Stimulated activated CD4-positive, alpha-beta T cell treated with anti-CD3 and anti-CD28 coated beads, Interleukin-1b, Interleukin-23, amount 100 ng/mL, for 4 hours (primary cell): ENCODE measurements at places on chromosomes 6 and 20.

GRCh38 chr6:132466952-132467351 is 46.0 kb downstream of the STX7 start:
- no peak for DNase-seq

DNA sequence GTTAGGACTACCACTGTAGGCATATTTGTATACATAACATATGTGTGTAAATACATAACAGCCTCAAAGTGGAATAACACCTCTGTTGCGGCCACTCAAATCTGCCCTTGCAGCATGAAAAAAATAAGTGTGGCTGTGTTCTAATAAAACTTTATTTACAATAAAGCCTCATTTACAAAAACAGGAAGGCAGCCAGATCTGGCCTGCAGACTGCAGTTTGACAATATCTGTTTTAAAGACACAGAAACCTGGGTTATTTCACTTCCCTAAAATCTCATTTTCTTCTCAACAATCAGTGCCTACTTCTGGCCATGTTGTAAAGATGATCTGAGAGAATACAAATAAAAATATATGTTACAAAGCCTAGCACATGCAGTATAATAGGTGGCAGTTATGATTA is 53.9 kb upstream of the SCML4 start:
- no peak for DNase-seq

DNA sequence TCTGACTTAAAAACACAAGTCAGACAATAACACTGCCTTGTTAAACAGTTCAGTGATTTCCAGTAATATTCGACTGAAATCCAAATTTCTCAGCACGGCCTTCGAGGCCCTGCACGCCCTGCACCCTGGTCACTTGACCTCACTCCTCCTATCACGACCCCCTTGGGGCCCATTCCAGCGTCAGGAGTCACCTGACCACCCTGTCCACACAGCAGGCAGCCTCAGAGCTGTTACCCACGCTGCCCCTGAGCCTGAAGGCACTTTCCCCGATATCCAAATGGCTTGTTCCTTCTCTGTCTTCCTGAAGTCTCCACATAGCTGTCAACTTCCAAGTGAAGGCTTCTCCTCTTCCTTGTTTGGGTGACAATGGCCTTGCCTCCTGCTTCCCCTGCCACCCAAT is 33.1 kb upstream of the SMOC2 start:
- DNase-seq = no peak

DNA sequence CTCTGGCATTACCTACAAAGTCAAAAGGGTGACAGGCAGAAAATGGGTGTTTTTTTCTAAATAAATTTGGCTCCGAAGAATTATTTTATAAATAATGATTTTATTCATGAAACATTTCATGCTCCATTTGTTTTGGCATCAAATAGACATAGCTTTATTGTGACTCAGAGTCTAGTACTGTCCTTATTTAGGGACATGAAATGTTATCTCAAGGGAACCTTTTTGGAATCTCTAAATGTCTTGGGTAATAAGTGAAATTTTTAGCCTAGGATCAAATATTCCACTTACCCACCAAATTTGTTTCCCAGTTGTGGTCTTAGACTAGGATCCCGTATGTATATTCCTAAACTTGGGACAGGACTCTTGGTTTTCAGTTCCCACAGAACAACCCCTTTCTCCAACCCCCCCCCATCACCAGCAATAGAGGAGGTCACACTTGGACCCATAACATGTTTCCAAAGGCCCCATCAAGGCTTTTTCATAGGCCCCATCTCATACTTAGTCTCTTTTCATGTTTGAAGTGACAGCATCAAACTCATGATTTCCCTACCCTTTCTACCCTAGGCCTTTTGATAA is 81.8 kb downstream of the JAG1 start:
- DNase-seq = no peak

DNA sequence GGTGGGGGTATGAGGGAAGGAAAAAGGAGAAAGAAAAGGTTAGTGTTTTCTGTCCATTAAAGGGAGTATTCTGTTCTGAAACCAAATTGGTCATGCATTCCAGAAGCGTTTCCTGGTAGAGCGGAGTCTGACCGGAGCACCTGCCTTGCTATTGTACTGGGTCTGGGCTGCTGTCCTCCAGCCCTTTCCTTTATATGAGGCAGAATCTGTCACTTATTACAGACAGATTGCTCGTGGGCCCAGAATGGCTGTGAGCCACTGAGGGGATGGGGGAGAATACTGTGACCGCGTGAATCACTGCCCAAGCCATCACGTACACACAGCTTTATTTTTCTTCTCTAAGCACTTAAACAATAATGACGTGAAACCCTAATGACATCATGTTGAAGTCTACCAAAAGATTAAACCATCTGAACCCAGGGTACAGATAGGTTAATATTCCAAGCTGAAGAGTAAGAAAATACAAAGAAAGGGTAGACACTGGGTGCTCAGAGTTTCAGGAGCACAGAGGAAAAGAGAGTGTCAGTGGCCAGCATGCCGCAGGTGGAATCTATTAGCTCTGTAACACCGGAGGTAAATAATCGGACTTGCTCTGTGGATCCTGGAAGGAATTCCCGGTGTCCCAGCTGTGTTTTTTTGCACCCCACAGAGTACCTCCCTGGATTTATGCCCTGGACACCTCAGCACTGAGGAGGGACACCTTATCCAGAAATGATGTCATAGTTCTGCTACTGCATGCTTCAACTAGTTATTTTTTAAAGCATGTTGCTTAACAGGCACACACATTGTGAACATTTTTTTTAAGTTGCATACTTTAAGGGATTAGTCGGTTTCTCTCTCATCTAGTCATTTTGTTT is 573.3 kb downstream of the PKHD1 start:
- DNase-seq = no peak

DNA sequence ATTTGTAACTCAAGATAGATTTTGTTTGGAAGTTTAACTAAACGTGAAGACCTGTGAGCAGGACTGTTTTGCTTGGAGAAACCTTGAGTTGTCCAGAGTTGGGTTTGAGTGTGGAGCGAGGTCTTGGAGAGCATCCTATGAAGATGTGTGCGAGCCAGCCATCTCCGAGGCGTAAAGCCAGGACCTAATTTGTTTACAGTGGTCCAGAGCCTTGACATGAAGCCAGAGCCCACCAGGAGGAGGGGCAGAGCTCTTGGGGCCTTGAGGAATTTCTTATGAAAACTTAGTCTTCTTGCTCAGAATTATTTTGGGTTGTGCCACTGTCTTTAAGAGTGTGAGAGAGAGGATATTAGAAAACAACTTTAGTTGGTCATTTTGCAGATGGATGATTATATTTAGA is 6.3 kb downstream of the CHMP4B start:
- DNase-seq = no peak

DNA sequence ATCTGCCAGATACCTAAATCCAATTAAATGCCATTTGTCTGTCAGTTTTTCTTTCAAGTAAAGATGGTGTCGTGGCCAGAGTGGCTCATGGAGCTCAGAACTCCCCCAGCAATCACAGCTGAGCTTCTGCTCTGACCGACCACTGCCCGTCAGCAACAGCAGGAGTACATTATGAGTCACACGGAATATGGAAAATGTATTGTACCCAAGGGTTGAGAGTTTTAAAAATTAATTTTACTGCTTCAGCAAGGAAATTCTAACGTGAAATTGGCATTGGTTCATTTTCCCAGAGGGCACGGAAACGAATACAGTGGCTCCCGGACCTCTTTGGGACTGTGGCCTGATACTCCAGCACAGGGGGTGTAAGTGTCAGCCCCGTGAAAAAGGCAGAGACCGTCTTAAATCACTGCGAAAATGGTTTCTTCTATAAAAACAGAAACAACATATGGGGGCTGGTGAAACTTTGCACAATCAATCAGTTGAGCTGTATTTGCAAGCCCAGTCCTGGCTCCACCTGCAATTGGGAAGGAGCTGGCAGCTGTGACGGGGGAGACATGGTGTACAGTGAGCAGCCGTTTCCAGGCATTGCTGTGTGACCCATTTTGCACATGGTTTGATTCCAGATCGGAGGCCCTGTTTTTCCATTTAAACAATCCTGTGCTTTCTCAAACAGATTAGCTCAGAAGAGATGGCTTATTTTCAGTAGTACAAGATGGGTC is 12.8 kb downstream of the NPEPL1 start:
- no peak for DNase-seq

GRCh38 chr6:74872754-74873476 is 332.9 kb downstream of the COL12A1 start:
- DNase-seq = no peak

GRCh38 chr20:60837173-60837770 is 414.8 kb upstream of the CDH4 start:
- DNase-seq = no peak

DNA sequence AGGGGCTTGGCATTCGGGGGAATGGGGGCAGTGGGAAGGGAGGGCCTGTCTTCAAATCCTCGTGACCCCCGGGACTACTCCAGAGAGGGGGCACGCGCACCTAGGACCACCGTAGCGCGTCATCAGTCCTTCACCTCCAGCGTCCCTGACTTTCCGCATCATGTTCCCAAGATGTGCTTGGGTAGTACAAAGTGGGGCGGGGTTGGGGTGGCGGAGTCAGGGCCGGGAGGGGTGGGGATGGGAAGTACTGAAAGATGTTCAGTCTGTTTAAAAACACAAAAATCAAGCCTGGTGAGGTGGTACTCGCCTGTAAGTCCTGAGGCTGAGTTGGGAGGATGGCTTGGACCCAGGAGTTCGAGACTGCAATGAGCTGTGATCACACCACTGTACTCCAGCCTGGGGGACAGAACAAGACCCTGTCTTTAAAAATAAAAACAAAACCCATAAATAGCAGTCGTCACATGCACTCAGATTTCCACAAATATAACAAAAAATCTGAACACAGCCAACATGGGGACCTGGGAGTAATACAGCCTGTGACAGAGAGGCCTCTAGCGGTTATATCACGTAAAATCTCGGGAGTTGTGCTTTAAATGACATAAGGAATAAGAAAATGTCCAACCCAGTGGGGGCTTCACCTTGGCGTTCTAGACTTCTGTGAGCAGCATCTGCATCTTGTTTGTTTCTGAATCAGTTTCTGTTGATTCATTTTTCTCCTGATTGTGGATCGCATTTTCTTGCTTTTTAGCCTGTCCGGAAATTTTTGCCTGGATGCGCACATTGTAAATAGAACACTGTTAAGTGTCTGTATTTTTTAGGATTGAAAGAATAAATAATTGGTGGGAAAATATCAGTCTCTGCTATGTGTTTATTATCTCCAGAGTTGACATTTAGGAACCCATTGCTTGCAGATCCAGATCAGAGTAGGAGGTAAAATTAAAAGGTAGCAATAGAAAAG is 698 bp upstream of the LRP11 start:
- no peak for DNase-seq

GRCh38 chr20:50005471-50005981 is 22.7 kb downstream of the SNAI1 start:
- DNase-seq = no peak

GRCh38 chr6:37277001-37277409 is 19.1 kb upstream of the TMEM217 start:
- no peak for DNase-seq

- no peak for DNase-seq
Measured at GRCh38 chr6:130162421-130162820, 60.3 kb downstream of the SAMD3 start.

GRCh38 chr6:1787894-1788293 is 178.2 kb downstream of the FOXC1 start:
- no peak for DNase-seq

GRCh38 chr20:47067776-47068175 is 173.1 kb downstream of the EYA2 start:
- no peak for DNase-seq

GRCh38 chr6:168198302-168199180 is 119.5 kb upstream of the FRMD1 start:
- DNase-seq = no peak

- DNase-seq = no peak
Measured at GRCh38 chr20:15061061-15061430, 723.6 kb upstream of the FLRT3 start.

DNA sequence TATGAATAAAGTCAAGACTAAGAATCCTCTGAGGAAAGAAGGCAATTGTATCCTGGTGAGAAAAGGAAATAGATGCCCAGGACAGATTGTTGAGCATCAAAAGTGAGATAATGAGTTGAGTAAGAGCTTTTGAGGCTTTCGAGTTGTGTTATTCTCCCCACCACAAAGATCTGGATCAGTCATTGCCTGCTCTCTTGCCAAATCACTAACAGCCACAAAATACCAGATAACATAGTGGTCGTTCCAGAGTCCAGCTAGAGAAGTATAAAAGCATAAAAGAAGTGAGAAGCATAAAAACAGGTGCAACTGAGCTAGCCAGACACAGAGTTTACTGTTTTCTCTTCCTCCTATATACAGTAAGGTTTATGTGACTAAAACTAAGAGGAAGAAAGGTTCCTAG is 4.9 kb downstream of the SPINT4 start:
- no peak for DNase-seq

- no peak for DNase-seq
Measured at GRCh38 chr20:63876489-63877036, 11.5 kb downstream of the TPD52L2 start.

DNA sequence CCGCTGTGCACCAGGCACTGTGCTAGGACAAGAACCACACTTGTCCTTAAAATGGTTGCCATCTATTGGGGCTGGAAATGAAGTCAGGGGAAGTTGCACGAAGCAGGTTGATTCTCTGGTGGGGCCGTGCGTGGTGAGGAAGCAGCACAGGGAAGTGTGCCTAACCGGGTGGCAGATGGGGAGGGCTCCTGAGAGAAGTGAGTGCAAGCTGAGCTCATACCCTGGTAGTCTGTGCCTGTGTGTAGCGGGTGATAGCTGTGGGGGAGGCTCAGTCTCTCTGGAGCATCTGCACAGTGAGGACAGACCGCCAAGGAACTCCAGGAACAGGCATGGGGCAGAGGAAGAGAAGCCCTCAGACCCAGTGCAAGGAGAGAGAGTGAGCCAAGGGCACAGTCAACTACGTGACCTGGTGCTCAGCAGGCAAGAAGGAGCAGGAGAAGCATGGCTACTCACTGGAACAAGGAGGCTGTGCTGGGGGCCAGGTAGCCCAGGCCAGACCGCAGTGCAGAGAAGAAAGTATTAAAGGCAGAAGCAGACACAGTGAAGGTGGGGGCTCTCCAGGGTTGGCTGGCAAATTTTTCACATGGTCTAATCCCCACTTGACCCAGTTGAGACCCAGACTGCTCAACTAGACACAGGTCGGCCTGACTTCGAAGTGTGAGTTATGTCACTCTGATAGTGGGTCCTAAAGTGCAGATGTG is 155.0 kb downstream of the CDH26 start:
- no peak for DNase-seq

GRCh38 chr6:22598339-22598738 is 29.0 kb downstream of the HDGFL1 start:
- no peak for DNase-seq

GRCh38 chr6:8170245-8170644 is 67.9 kb upstream of the EEF1E1 start:
- no peak for DNase-seq

- no peak for DNase-seq
Measured at GRCh38 chr6:16473184-16473907, 235.0 kb downstream of the GMPR start.

GRCh38 chr6:168815229-168815628 is 374.2 kb downstream of the SMOC2 start:
- DNase-seq = no peak

GRCh38 chr20:61166324-61166723 is 85.7 kb upstream of the CDH4 start:
- no peak for DNase-seq

GRCh38 chr6:107473660-107474059 is 14.3 kb upstream of the PDSS2 start:
- no peak for DNase-seq

- DNase-seq = no peak
Measured at GRCh38 chr20:873875-874607, 40.5 kb downstream of the FAM110A start.
